Heart left ventricle (tissue), 16 donors: ENCODE measurements at places on chromosomes 4 and X. TPM values are rescaled to one million over a fixed set of nuclear protein-coding genes. Genes with fewer than 3 reads are reported as not detected.

The TMEM154 gene
- 8.0 TPM for total RNA-seq

The TLR1 gene
- 13.4 TPM for total RNA-seq

The COX7B2 gene
- not detected for total RNA-seq

The TREX2 gene
- 0.40 TPM for total RNA-seq

The MMRN1 gene
- 0.37 TPM for total RNA-seq

The GALNTL6 gene
- total RNA-seq: not detected

The KCND1 gene
- total RNA-seq: 1.5 TPM

The CNKSR2 gene
- 0.35 TPM for total RNA-seq

The FRMD7 gene
- not detected for total RNA-seq

The ANAPC10 gene
- total RNA-seq: 15.2 TPM

The SRPX2 gene
- total RNA-seq: 39.1 TPM

The PTCHD1 gene
- total RNA-seq: 0.10 TPM

The BMX gene
- 1.3 TPM for total RNA-seq

The RENBP gene
- total RNA-seq: 10.2 TPM

The FOXR2 gene
- not detected for total RNA-seq

The PAGE3 gene
- not detected for total RNA-seq

The DAPP1 gene
- total RNA-seq: 0.82 TPM

The C4orf51 gene
- not detected for total RNA-seq

The ZNF182 gene
- 1.8 TPM for total RNA-seq

The CENPVL1 gene
- total RNA-seq: not detected

The EGF gene
- total RNA-seq: 12.6 TPM

The IBSP gene
- total RNA-seq: not detected

The IGFBP7 gene
- 503 TPM for total RNA-seq

The LPAR4 gene
- not detected for total RNA-seq

The ERVMER34-1 gene
- 2.2 TPM for total RNA-seq

The TKTL1 gene
- total RNA-seq: 9.1 TPM

The STOX2 gene
- total RNA-seq: 11.5 TPM

The UGT8 gene
- total RNA-seq: not detected

The BMP3 gene
- total RNA-seq: not detected

The SCD5 gene
- total RNA-seq: 3.0 TPM

The TACR3 gene
- total RNA-seq: not detected

The PRR32 gene
- total RNA-seq: not detected

The ART3 gene
- 201 TPM for total RNA-seq

The THAP6 gene
- 12.8 TPM for total RNA-seq

The IQSEC2 gene
- 16.4 TPM for total RNA-seq

The FGF13 gene
- total RNA-seq: 1.5 TPM

The TLR2 gene
- total RNA-seq: 2.3 TPM

The MCF2 gene
- 0.38 TPM for total RNA-seq

The SPIN2A gene
- total RNA-seq: not detected

The CLDN2 gene
- not detected for total RNA-seq

The MTNR1A gene
- not detected for total RNA-seq

The RBMX gene
- 87.2 TPM for total RNA-seq

The ASB12 gene
- total RNA-seq: 5.1 TPM

The CT45A9 gene
- total RNA-seq: not detected

The FGF2 gene
- total RNA-seq: 4.7 TPM

The XAGE2 gene
- not detected for total RNA-seq

The ARMCX2 gene
- total RNA-seq: 30.0 TPM

The NDP gene
- not detected for total RNA-seq

The GLRA3 gene
- not detected for total RNA-seq

The SSX2B gene
- not detected for total RNA-seq

The GRID2 gene
- 0.38 TPM for total RNA-seq

The DMRTC1 gene
- not detected for total RNA-seq

The DDIT4L gene
- 0.28 TPM for total RNA-seq

The TCEAL2 gene
- 0.29 TPM for total RNA-seq

The IRS4 gene
- total RNA-seq: 0.11 TPM
